ENCODE measurements at places on chromosomes 5 and 9. TPM values are rescaled to one million over a fixed set of nuclear protein-coding genes. Genes with fewer than 3 reads are reported as not detected.

RAD23B gene
- 113 TPM for total RNA-seq

GRCh38 chr5:14882658-14883580 lies 11.3 kb upstream of the ANKH start:
- no peaks in the 10 kb centered on the region for H3K36me3 ChIP-seq
- no peaks in the 10 kb centered on the region for H3K27me3 ChIP-seq
- no peaks in the 10 kb centered on the region for H3K4me1 ChIP-seq
- no peak overlapping the region for H3K27ac ChIP-seq
- no peak overlapping the region for H3K4me3 ChIP-seq
- peak; percentile 12 for ATAC-seq

SLC27A6 gene
- total RNA-seq, result not detected

DNA sequence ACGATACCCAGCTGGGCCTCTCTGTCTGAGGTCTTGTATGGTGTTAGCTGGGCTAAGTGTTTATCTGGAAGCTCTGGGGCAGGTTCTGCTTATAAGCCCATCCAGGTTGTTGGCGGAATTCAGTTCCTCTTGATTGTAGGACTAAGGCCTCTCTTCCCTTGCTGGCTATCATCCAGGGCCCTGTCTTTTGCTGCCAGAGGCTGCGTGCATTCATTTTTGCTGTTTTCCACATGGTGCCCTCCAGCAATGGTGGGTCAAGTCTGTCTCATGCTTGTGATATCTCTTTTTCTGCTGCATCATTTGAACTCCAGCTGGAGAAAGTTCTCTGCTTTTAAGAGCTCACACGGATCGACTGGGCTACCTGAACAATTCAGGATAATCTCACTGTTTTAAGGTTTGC lies 105.7 kb upstream of the ZNF618 start:
- H3K4me1 ChIP-seq, result no peaks in the 10 kb centered on the region
- no peaks in the 10 kb centered on the region for H3K36me3 ChIP-seq
- no peak for ATAC-seq
- H3K27ac ChIP-seq, result no peak overlapping the region
- H3K27me3 ChIP-seq, result peaks cover 4% of the 10 kb centered on the region

DNA sequence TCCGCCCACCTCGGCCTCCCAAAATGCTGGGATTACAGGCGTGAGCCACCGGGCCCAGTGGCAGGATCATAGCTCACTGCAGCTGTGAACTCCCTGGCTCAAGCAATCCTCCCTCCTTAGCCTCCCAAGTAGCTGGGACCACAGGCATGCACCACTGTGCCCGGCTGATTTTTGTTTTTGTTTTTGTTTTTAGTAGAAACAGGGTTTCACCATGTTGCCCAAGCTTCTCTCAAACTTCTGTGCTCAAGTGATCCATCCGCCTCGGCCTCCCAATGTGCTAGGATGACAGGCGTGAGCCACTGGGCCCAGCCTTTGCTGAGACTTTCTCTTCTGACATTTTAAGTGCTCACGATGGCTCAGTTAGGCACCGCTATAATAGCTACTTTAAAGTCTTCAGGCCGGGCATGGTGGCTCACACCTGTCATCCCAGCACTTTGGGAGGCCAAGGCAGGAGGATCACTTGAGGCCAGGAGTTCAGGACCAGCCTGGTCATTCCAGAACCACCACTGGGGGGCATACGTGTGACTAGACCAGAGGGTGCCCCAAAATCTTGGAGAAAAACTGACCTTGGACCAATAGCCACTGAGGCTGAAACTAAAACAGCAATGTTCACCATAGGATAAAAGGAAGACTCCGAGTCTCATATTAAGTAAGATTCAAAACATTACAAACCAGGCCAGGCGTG lies 3.1 kb upstream of the ENTPD8 start:
- peaks cover 12% of the 10 kb centered on the region for H3K27me3 ChIP-seq
- no peaks in the 10 kb centered on the region for H3K36me3 ChIP-seq

GRCh38 chr5:6452622-6453504 lies 4.2 kb downstream of the UBE2QL1 start:
- peaks cover 5% of the 10 kb centered on the region for H3K4me1 ChIP-seq
- H3K27ac ChIP-seq, result no peak overlapping the region
- H3K4me3 ChIP-seq, result no peak overlapping the region
- H3K27me3 ChIP-seq, result peaks cover 62% of the 10 kb centered on the region
- no peak for ATAC-seq
- H3K36me3 ChIP-seq, result peaks cover 6% of the 10 kb centered on the region

CDC25C gene
- 19.7 TPM for total RNA-seq

DNA sequence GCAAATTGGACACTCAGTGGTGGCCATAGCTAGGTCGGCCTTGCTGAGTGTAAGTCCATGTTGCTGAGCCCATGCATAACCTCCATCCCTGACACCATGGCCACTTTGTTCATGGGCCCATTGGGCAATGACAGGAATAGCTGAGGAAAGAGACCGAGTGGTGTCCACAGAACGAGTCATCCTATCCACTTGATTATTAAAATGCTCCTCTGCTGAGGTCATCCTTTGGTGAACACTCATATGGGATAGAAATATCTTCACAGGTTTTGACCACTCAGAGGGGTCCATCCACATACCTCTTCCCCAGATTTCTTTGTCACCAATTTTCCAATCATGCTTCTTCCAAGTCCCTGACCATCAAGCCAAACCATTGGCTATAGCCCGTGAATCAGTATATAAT lies 63.6 kb downstream of the PPIC start:
- H3K4me1 ChIP-seq, result no peaks in the 10 kb centered on the region
- H3K27ac ChIP-seq, result no peak overlapping the region
- no peaks in the 10 kb centered on the region for H3K27me3 ChIP-seq
- H3K4me3 ChIP-seq, result no peak overlapping the region
- ATAC-seq, result no peak

All from activated T-helper 17 cell treated with anti-CD3 and anti-CD28 coated beads, Interleukin-2, amount 50 U/mL, for 72 hours (primary cell).